ENCODE measurements at places on chromosomes 1 and 21.

DNA sequence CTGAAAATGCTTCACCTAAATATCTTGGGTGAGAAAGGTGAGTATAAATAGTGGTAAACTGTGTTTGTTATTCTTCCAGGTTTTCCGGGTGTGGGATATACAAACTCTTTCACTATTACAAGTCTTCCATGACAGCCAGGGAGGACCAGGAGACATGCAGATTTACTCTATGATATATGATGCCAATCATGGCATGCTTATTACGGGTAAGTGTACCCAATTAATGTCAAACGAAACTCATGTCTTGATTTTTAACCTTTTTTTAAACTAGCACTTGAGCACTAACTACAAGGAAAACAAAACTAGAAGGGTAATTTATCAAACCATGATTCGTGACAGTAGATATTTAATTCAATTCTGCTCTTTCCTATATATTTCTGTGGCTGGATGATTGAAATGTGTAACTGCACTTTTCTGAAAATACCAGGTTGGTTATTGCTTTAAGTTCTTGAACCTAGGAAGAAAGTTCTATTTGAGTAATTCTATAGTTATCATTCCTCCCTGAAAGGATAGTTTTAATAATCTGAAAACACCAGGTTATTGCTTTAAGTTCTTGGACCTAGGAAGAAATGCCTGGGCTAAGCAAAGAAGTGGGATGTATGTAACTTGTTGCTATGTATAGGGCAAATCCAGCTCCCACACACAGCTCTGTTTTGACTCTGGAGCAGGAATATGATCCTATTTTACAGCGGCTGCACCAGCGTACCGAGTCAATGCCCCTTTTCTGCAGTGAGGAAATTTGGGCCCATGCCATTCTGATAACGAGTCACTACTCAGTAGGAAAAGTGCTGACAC, 86.4 kb downstream of the WDR64 start:
- DNase-seq: no peak

GRCh38 chr1:12196641-12197482, 30.1 kb downstream of the TNFRSF1B start:
- no peak for DNase-seq

- DNase-seq: peak; percentile 87
Observed at GRCh38 chr21:45590246-45590725, 48.0 kb upstream of the SLC19A1 start.

DNA sequence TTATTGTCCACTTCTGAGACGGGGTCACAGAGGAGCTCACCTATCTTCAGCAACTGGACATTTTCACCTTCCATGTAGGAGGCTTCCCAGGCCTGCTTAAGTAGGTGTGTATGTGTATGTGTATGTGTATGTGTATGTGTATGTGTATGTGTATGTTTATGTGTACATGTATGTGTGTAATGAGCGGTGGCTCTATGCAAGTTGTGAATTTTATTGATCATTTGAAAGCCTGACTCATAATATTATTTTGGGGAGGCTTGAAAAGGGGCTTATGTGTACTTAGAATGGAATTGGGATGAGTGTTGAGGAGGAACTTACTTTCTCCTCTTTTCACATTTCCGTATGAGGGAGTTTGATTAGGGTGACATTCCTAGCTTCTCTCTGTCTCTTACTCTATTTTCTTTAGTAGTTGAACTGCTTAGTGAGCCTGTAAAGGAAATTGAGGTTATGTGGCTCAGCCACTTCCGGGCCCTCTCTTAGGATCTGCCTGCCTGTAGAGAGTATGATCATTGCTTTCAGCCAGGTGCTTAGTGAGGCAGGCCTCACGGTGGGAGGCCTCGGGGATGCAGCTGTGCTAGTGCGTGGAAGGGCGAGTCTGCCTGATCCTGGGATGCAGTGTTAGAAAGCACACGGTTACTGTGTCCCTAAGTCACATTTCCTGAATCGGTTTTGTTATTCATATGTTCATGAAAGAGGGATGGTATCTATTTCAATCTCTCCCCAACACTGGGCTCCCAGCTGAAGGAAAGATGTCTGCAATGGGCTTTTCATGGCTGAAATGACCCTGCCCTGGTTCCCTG, 61.0 kb downstream of the IER5 start:
- peak; percentile 84 for DNase-seq

- DNase-seq: no peak
Observed at GRCh38 chr1:113517346-113517745, 127.0 kb downstream of the MAGI3 start.

DNA sequence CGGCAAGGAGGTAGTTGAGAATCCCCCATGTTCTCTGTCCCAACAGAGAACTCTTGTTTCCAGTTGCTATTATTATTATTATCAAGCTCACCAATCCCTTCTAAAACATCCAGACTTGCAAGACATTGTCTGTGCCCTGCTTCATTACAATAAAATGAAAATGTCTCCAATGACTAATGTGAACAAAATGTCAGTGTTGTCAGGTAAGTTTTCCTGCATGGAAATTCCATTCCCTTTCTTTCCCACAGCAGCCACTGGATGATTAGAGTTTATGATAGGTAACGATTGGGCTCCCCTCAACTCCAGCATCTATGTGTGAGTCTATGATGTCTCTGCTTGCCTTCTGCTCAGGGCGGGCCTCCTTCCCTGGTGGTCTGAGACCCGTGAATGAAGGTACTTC, 8.9 kb upstream of the DYRK1A start:
- no peak for DNase-seq

- peak; percentile 43 for DNase-seq
Observed at GRCh38 chr1:29513357-29513756, 277.0 kb downstream of the PTPRU start.

DNA sequence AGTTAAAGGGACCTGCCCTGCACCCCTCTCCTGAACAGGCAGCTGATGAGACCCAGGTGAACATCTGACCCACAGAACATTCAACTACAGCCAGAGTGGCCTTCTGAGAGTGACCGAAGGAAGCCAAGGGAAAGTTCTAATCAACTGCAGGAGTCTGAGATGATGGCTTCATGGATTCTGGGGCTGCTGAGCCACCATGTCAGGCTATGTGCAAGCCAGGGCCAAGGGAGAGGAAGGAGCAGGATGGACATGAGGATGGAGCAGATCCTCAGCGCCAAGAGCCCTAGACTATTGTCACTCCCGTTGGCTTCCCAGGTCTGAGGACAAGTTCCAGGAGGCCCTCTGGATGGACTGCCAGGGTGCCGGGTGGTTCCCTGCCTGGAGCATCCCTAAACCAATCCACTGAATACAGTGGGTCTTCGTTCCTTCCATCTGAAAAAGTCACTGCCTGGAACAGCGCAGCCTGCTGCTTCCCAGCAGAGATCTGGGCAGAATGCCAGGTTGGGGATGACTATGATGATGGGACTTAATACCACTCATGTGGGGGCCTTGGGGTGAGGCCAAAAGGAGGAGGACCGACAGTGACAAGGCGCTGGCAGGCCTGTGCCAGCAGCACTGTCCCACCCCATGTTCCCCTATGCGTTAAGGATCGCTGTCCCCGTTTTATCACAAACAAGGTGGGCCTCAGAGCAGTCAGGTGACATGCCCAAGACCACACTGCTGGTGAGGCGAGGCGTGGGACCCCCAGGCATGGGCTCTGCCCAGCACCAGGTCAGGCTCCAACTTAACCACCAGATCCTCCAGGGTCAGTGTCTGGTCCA, 19.8 kb downstream of the SPOCD1 start:
- no peak for DNase-seq

- no peak for DNase-seq
Observed at GRCh38 chr1:162564762-162565218, 3.3 kb downstream of the UAP1 start.
